Neural crest cell (in vitro differentiated cells): ENCODE measurements at places on chromosomes 16 and 17. TPM values are rescaled to one million over a fixed set of nuclear protein-coding genes. Genes with fewer than 3 reads are reported as not detected.

- H3K4me3 ChIP-seq, result peak overlapping the region; percentile 69
- H3K27ac ChIP-seq, result no peak overlapping the region
- H3K36me3 ChIP-seq, result no peaks in the 10 kb centered on the region
- no peaks in the 10 kb centered on the region for H3K27me3 ChIP-seq
- H3K4me1 ChIP-seq, result peaks cover 13% of the 10 kb centered on the region
Measured at GRCh38 chr16:67942200-67942509, 1.8 kb downstream of the LCAT start.

DNA sequence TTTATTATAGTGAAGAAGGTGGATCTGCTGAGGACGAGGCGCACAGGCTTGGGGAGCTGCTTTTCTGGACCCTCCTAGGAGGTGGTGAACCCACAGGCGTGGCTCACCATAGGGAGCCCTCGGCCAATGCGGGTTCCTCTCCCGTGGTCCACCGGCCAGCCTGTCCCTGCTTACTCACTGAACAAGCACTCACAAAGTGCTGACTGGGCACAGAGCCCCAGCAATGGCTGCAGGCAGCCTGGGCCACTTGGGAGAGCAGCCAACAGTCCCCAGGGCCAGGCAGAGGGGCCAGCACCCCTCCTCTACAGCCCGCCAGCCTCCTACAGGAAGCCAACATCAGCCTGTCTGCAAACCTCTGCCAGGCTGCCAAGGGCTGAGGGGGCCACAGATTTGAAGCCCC is 19.1 kb upstream of the NCBP3 start:
- no peaks in the 10 kb centered on the region for H3K27me3 ChIP-seq
- H3K36me3 ChIP-seq, result no peaks in the 10 kb centered on the region
- H3K4me3 ChIP-seq, result no peak overlapping the region
- DNase-seq, result no peak
- no peaks in the 10 kb centered on the region for H3K4me1 ChIP-seq

KRTAP4-3 gene
- not detected in 2 replicates for total RNA-seq

DNA sequence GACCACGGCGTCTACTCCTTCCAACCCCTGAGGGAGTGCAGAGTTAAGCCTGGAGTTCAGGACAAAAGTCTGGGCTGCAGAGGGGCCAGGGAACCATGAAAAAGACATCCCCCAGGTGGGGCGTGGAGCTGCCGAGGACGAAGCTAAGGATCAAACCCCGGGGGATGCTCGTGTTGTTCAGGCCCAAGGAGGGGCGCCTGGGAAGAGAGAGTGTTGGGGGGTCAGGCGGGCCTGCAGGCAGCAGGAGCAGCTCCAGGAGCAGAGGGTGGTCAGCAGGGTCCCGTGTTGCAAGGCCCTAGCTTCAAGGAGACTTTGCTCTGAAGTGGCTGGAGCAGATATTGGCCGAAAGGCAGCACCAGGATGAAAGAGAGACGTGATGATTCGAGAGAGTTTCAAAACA is 26.7 kb downstream of the NECAB2 start:
- no peak for DNase-seq
- no peak overlapping the region for H3K27ac ChIP-seq
- no peaks in the 10 kb centered on the region for H3K27me3 ChIP-seq
- H3K4me3 ChIP-seq, result no peak overlapping the region
- H3K36me3 ChIP-seq, result no peaks in the 10 kb centered on the region
- H3K4me1 ChIP-seq, result peaks cover 58% of the 10 kb centered on the region

CNGB1 gene
- 0.21 and 0.57 TPM in 2 replicates for total RNA-seq

DNA sequence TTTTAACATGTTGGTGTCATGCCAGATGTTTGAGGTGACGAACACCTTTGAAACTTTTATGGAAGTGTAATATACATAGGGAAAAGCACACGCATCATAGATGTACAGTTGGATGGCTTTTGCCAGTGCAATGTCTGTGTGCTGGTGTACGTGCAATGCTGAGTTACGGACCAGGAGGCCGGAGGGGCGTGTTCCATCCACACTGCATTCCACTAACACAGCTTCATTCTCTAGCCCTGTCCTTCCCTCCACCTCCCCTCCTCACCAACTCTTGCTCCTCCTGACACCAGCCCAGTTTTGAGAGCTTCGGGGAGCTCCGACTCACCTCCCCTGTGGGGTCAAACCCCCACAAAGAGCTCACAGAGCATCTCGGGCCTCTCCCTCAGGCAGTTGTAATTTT is 358.8 kb downstream of the C16orf95 start:
- DNase-seq, result no peak
- H3K4me3 ChIP-seq, result no peak overlapping the region
- peak overlapping the region; percentile 47 for H3K27ac ChIP-seq
- H3K27me3 ChIP-seq, result no peaks in the 10 kb centered on the region
- H3K36me3 ChIP-seq, result no peaks in the 10 kb centered on the region

PPP1R27 gene
- not detected in 2 replicates for total RNA-seq

GRCh38 chr17:58189436-58190146 is 2.9 kb upstream of the EPX start:
- no peak for DNase-seq
- no peaks in the 10 kb centered on the region for H3K4me1 ChIP-seq
- peaks cover 34% of the 10 kb centered on the region for H3K27me3 ChIP-seq
- H3K27ac ChIP-seq, result peak overlapping the region; percentile 35

DNA sequence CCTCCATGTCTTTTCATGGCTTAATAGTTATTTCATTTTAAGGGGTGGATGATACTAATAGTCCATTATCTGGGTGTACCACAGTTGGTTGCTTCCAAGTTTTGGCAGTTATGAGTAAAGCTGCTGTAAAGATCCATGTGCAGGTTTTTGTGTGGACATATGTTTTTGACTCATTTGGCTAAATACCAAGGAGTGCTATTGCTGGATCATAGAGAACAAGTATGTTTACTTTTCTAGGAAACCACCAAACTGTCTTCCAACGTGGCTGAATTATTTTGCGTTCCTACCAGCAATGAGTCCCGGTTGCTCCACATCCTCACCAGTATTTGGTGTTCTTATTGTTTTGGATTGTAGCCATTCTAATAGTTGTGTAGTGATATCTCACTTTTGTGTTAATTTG is 181.9 kb downstream of the SPECC1 start:
- no peak overlapping the region for H3K27ac ChIP-seq
- H3K36me3 ChIP-seq, result peaks cover 18% of the 10 kb centered on the region
- DNase-seq, result no peak
- H3K4me3 ChIP-seq, result no peak overlapping the region
- H3K4me1 ChIP-seq, result peaks cover 39% of the 10 kb centered on the region

DNA sequence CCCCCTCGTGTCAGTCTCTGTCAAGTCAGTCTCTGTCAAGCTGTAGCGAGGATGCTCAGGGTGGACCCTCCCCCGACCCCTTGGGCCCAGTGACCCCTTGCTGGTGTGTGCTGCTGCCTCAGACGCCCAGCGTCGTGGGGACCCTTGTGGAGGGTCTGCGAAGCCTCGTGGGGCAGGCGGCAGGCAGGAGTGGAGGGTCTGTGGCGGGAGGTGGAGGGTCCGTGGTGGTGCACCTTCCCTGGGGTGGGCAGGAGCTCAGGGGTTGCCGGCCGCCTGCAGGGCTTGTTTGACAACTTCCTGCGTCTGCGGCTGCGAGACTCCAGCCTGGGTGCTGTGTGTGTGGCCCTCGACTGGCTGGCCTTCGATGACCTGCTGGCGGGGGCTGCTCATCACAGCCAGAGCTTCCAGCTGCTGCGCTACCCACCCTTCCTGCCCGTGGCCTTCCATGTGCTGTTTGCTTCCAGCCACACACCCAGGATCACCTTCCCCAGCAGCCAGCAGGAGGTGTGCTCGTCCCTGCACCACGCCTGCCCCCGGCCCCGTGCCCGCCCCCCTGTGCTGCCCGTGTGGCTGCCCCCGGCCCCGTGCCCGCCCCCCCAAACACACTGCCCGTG is 5.6 kb downstream of the GNG13 start:
- no peak overlapping the region for H3K27ac ChIP-seq
- no peak overlapping the region for H3K4me3 ChIP-seq
- DNase-seq, result no peak
- H3K27me3 ChIP-seq, result peaks cover 19% of the 10 kb centered on the region
- H3K4me1 ChIP-seq, result no peaks in the 10 kb centered on the region
- peaks cover 7% of the 10 kb centered on the region for H3K36me3 ChIP-seq
